Activated CD4-positive, CD25-positive, alpha-beta regulatory T cell treated with anti-CD3 and anti-CD28 coated beads, Interleukin-2, amount 50 U/mL, for 24 hours (primary cell): ENCODE measurements at places on chromosomes 7 and 10.
A peak's percentile ranks its signal among the peaks of the same experiment; 100 is the strongest.

GRCh38 chr10:6786579-6787031 is 206.5 kb upstream of the PRKCQ start:
- no peak for ATAC-seq

GRCh38 chr10:128851281-128851680 is 615.8 kb upstream of the MGMT start:
- no peak for ATAC-seq

DNA sequence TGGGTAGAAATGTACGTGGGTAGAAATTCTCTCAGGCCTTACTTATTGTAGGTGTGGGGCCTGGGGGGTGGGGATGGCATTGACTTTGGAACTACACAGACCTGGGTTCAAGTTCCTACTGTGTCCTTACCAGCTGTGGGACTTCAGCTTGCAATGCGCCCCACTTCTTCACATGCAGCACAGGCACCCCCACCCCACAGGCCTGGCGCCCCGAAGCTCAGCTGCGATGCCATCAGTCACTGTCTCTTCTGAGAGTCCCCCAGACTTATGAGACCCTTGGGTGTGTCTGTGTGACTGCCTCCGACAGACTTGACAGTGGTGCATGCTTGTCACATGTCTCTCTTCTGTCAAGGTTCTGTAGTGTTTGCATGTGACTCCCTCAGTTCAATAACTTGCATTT is 3.1 kb upstream of the AP5Z1 start:
- ATAC-seq, result no peak

DNA sequence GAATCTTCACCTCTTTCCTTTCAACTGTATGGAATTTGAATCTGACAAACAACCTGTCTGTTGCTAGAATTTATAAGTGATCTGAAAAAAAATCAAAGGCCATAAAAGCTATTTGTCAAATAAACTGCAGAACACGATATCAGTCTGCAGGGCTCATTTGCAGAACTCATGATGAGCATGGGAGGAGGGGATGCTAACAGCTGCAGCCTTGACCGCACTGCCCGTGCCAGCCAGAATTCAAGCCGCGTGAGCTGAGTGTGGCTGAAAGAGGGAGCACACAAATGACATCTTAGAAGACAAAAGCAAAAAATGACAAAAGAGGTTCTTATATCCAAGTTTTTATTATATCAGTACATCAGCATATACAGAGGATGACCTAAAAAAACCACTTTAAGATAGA is 15.7 kb downstream of the LRRTM3 start:
- no peak for ATAC-seq

GRCh38 chr7:20301311-20301939 is 29.3 kb upstream of the ITGB8 start:
- peak; percentile 27 for ATAC-seq

DNA sequence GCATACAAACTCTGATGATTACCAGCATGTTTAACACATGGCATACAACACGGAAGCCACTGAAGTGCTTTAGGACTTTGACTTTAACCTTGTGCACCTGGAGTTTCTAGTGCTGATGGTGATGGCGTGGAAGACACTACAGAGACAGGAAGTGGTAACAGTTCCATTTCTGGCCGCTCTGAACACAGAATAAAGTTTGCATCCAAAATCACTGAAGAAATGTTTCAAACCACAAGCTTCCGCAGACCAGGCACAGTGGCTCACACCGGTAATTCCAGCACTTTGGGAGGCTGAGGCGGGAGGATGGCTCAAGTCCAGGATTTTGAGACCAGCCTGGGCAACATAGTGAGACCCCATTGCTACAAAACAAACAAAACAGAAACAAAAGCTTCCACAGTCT is 40.3 kb upstream of the TNPO3 start:
- ATAC-seq, result peak; percentile 57

DNA sequence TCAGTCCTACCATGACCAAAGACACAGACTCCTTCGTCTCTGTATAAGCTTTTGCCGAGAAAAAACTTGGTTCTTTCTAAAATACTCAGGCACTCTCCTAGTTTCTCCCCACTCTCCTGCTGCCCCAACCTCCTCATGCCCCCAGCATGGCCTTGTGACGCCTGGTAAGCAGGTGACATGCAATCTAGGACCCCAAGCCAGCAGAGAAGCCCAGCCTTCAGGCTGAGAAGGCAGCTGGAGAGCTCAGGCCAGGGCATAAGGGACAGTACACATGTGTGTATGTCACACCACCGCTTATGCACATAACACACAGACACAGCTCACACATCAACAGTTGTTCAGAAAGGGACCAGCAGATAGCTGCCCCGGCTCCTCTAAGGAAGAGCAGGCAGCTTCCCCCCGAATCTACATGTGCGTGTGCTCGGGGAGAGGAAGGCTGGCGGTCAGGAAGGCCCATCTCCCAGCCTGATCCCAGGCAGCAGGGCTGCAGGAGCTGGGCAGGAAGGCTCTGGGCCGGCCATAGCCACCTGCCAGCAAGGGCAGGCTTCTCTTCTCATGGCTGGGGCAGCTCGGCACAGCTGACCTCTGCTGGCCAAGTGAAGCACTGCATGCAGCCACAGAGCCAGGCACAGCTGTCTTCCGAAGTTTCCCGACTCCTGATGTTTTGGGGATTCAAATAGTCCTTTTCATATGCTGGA is 8.5 kb downstream of the DDX56 start:
- peak; percentile 72 for ATAC-seq

DNA sequence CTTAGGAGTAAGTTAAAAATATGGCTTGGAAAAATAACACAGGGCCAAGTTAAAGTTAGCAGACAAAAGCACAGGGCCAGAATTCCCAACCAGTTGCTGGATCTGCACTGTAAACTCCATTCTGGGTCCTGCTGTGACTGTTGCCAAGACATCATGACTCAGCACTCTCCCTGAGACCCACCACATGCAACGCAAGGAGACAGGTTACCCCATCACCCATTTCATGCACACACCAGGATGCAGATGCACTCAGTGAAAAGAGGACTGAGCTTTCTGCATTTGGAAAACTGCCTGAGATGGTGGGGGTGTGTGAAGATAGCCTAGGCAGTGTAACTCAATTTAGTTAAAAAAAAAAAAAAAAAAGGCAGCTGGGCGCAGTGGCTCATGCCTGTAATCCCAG is 97.6 kb upstream of the ZNF438 start:
- no peak for ATAC-seq

GRCh38 chr10:96995851-96996250 is 163.8 kb downstream of the LCOR start:
- no peak for ATAC-seq

DNA sequence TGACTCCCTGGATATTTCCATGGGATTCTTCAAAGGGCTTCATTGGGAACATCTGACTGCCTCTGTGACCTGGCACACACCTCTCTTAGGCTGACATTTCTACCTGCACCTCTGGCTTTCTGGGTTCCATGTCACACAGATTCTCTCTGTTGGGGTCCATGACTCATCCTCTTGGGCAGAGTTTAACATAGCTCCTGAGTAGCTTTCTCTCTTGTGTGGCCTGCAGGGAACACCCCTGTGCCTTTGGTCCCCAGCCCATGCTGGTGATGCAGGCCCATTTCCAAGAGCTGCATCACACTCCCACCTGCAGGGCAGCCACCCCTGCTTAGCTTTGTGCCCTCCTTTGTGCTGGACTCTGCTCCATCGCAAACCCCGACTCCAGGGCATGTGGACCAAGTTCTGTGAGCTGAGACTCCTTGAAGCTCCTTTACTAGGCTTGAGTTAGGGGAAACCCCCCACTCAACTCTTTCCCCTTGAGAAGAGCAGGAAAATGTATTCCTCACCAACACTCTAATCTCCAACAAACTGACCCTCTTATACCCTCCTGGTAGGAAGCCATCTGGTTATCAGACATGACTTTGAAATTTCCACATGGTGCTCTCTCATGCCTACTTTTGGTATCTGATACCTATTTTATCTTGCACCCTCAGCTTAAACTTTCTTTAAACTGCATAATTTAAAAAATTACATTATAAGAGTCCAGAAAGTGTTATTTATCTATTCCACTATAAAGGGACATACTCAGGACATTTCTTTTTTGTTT is 93.3 kb downstream of the ZNF777 start:
- no peak for ATAC-seq

- peak; percentile 70 for ATAC-seq
Measured at GRCh38 chr7:140876519-140877248, 48.0 kb downstream of the BRAF start.

DNA sequence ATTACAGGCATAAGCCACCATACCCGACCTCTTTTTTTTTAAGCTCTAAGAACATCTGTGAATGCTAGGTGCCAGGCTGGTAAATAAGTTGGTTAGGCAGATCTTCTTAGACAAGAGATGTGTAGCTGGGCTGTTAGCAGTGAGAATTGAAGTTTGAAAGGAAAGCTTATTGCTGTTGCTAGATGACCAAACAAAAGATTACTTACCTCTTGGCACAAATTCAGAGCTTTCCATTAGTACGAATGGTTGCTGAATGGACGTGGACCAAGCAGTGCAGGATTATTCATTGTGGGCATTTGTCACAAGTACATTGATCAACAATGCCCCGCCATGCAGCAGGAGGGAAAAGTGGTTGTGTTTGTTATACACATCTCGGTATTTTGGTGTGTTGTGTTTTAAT is 131.2 kb downstream of the GFRA1 start:
- no peak for ATAC-seq

GRCh38 chr7:106657085-106657991 is 3.6 kb downstream of the CCDC71L start:
- ATAC-seq, result no peak

DNA sequence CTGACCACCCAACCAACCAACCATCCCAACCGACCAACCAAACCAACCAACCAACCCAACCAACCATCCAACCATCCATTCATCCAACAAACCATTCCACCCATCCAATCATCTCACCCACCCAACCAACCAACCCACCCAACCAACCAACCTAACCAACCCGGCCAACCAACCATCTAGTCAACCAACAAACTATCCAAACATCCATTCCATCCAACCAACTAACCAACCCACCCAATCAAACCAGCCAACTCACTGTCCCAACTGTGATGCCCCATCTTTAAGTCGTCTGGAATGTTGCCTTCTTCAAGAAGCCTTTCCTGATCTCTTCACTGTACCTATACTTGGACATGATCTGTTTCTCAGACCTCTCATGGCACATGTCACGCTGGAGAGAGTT is 31.6 kb downstream of the MINDY4 start:
- no peak for ATAC-seq

GRCh38 chr10:110853921-110854605 is 17.7 kb upstream of the PDCD4 start:
- ATAC-seq, result no peak

DNA sequence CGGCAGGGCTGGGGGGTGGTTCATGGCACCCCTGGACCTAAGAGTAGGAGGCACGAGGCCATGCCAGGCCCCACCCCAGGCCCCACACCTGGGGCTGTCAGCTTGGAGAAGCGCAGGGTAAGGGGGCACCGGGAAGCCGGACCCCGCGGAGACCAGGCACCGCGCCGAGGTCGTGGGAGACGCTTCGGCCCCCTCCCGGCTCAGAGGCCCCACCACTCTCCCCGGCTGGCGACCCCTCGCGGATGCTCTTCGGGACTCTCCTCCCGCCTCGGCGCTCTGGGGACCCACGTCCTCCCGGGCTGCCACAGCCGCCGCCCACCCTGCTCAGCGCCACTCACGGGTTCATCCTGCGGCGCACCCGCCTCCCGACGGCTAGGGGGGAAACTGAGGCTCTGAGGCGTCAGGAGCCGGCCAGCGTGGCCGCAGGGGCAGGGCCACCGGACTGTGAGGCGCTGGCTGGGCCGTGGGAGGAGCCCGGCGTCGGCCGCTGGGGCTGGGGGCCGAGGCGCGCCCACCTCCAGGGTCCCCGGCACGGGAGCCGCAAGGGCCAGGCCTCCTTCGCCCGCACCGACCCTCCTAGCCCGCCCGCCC is 25.9 kb downstream of the PDGFA start:
- no peak for ATAC-seq

DNA sequence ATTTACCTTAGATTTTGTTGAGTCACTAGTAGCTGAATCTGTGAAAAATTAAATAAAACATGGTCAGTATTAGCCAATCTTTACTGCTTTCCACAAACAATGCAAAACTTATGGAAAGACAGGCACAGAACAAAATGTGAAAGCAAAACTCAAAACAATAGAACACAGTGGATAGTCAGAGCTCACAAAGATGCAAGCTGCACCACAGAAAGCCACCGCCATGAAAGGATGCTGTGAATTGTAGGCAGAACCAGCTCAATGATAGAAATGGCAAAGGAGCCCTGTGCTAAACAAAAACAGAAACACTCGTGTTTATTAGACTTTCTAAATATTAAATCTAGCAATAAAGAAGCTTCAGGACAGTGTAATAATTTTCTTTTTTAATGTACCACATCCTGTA is 134.4 kb downstream of the ARHGAP21 start:
- ATAC-seq, result no peak

DNA sequence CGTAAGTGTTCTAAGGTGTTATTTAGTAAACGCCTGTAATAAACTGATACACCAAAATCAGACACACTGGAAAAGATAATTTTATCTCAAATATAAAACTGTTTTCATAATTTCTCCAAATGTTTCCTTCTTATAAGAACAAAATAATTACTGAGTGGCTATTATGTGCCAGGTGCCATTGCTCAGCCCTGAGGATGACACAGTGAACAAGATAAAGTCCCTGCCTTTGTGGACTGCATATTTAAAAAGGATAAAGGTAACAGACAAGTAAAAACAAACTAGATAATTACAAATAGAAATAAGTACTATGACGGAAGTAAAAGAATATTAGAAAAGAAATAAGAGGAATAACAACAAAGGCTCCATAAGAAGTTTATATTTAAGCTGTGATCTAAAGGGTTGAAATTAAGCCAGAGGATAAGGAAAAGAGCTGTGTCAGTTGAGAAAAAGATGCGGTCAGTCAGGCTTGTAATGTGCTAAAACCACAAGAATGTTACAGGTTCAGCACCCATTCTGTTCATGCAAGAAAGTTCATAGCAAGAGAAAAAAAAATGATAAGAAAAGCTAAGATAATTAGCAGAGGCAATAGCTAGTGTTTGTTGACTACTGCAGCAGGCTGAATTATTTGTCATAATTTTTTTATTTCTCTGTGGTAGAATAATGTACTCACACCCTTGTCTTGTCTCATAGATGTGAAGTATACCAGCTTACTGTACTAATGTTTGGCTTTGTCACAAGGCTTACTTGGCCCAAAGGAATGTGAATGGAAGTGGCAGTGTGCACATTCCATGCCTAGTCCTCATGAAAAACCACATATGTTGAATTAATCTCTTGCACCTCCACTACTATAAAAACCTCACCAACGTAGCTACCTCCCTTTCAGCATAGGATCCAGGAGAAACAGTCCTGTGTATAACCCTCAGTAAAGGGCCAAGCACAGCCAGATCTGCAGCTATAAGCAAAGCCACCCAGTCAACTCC is 75.1 kb downstream of the CRPPA start:
- no peak for ATAC-seq

GRCh38 chr10:70726909-70727495 is 54.7 kb downstream of the ADAMTS14 start:
- no peak for ATAC-seq

- no peak for ATAC-seq
Measured at GRCh38 chr7:88169717-88170320, 50.0 kb downstream of the SRI start.
